ENCODE measurements at places on chromosomes 13 and 19.

GRCh38 chr19:41607668-41608067 is 19.2 kb downstream of the CEACAM4 start:
- no peak for DNase-seq

DNA sequence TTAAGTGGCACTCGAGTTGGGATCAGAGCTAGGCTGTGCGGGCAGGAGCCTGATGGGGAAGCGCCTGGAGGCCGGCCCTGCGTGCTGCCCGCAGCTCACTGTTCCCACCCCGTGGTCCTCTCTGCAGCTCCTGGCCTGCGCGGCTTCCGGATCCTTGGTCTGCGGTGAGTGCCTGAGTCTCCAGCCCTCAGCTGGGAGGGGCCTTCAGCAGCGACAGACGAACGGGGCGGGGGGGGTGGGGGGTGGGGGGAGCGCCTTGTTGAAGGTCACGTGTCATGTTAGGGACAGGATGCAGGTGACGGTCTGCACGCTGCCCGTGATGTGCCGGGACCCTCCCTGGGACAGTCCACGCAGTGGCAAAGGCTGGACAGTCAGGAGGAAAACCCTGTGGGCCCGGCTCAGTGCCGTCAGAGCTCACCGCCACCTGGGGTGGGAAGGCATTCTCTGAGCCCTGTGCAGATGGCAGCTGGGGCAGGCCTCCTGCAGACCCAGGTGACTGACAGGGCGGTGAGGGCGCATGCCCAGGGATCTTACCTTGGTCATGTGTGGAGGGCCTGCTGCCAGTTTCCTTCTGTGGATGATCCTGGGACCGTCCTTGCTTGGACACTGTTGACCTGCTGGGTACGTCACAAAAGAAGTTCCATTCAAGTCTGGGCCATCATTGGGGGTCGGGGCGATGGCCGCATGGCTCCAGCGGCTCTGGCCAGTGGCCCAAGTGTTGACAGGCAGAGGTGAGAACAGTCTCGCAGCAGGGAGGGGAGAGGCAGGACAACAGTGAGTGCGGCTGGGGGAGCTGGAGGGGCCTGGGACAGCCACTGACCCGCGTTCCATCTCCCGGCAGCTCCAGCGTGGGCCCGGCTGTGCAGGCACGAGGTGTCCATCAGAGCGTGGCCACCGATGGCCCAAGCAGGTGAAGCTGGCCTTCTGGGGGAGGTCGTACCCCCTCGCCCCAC is 4.3 kb downstream of the NDUFS7 start:
- no peak for DNase-seq

- no peak for DNase-seq
These were observed 12.0 kb downstream of the LPAR6 start for GRCh38 chr13:48400850-48401291.

DNA sequence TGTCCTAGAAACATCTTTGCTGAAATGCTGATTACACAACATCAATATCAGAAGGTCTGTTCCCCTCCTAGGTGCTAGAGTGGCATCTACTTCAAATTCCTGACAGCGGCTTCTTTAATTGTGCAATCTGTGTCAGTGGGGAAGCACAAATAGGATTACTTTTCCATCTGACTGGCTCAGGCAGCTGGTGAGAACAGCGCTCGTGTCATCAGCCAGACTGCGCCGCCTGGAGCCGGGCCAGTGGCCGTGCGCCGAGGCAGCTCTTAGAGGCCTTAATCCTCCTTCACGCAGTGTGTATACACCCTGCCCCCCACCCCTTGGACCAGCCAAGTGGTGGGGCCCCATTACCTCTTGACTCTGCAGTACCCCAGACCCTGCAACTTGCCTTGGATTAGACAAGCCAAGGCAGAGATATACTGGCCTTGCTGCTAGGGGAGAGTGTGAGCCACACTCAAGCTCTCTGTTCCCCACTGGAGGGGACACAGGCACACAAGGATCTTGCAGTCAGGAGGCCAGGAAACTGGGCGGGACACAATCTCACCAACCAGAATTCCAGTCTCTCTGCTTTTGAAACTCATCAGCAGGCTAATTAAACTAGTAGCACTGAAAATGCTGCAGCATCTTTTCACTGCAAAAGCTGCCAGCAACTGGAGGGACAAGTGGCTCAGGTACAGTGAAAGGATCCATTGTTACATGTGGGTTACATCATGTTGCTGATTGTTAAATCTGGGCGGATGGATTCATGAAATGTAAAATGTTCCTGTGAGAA is 48.9 kb upstream of the EPHX3 start:
- no peak for DNase-seq

DNA sequence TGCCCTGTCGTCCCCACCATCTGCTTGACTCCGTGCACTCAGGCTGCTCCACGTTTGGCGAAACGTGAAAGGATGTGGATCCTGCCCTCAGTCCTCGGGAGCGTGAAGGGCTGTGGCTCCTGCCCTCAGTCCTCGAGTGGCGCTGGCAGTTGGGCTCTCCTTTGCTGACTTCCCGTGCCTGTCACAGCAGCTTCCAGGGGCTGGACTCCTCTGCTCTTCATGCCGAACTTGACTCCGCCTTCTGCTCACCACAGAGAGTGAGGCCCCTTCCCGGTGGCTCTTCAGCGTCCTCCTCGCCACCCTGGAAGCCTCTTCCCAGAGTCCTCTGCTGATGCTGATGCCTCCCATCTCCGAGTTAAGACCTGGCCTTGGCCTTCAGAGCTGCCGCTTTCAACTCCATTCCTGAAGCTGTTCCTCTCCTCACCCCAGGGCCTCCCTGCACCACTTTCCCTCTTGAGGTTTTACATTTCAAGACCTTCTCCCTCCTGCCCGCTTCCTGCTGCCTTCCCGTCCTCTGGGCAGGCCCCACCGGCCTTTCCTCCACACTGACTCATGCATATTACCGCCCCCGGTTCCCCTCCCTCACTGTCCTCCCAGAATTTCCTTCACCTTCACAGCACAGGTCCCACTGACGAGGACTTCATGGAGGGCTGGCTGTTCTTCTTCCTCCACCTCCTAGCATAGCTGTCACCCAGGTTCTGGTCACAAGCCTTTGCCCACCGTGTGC is 111.7 kb downstream of the SHISA2 start:
- DNase-seq: no peak

- no peak for DNase-seq
These were observed 8.3 kb downstream of the LRCH1 start for GRCh38 chr13:46561286-46561685.

GRCh38 chr19:18800636-18801035 is 9.5 kb upstream of the COMP start:
- no peak for DNase-seq

DNA sequence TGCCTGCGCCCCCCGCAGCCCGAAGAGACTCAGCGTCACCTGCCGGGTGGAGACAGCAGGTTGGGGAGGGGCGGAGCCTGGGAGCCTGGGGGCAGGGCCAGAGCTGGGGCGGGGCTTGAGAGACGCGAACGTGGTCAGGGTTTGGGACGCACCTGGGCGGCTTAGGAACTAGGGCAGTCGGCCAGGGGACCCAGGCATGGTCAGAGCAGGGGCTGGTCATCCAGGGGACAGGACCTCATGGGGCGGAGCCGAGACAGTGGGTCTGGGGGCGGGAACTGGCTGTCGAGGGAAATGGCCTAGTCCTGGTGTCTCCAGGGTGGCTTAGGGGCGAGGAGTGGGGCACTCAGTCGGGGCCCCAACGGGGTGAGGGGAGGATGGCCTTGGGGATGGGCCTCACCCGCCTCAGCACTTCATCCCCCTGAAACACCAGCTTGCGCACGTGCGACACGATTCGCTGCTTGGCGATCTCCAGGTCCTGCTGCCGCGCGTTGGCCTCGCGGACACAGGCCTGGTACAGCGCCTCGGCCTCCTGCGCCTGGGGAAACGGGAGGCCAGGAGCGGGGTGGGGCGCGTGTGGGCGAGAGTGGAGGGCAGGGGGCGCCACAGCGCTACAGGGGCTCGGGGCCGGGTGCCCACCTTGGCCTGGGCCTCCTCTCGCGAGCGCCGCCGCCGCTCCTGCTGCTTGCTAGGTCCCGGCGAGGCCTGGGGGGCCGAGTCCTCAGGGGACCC is 5.8 kb downstream of the GMIP start:
- DNase-seq: peak; percentile 34

GRCh38 chr19:10998045-10998533 is 37.3 kb downstream of the SMARCA4 start:
- no peak for DNase-seq

GRCh38 chr13:59665732-59666131 is 498.0 kb downstream of the DIAPH3 start:
- no peak for DNase-seq

Measured in activated naive CD8-positive, alpha-beta T cell treated with anti-CD3 and anti-CD28 coated beads for 36 hours (primary cell).